Renal pelvis (tissue), 12 donors: ENCODE measurements at places on chromosomes 7 and 10. TPM values are rescaled to one million over a fixed set of nuclear protein-coding genes. Genes with fewer than 3 reads are reported as not detected.

- no peak for DNase-seq
These were observed 35.5 kb downstream of the ICA1 start for GRCh38 chr7:8226501-8226900.

DNA sequence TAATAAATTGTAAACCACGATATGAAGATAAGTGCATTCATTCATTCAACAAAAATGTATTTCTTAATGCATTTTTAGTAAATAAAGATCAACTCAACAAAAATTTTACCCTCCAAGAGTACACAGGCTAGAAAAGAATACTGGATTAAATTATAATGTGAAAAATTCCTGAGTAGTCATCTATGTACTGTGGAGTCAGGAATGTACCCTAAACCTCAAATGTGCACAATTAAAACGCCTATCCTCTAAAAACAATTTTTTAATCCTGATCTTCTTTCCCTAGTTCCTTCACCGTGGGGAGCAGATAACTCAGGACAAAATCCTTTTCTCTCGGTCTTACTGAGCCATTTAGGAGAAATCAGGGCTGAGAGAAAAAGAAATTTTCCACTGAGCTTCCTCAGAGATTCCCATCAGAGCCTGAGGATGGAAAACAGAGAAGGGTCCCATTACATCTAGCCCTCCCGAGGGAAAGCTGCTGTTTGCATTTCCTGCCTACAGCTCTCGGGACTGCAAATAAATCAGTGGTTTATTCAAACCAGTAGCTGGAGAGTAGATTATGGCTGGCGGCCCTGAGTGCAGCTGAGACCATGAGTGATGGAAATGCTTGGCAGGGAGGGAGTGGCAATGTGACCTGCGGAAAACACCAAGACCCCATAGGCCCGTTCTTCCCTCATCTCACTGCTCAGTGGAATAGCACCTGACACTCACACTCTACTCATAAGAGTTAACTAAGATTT lies 7.4 kb downstream of the TAS2R40 start:
- DNase-seq, result peak; percentile 30

DNA sequence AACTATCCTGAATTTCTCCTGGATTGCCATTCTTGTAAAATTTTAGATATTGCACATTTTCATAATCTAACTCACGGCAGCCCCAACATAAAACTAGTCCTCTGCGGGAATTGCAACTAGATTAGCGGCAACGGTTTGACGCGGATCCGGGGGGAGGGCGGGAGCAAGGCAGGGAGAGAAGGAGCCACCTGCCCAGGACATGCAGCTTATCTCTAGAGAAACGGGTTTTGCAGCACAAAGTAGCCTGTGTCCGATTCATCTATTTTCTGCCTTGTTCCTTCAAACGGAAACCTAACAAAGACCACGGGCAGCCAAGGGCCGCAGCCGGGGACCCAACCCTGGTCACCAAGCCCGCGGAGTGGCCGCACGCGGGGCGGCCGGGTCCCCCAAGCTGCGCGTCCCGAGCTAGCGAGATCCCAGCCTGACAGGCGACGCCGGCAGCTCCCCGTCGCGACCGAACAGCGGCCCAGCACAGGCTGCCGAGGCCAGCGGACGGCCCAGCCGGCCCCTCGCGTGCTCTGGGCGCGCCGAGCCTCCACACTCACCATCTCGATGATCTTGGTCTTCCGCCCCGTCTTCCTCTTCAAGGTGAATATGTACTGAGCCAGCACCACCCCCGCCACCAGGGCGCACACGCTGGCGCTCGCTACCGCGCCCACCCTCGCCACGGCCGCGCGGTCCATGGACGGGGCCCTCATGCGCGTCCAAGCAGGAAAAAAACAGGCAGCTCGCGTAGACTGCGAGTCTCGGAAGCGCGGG lies at the start of gene NT5C3A:
TSS of gene NT5C3A (minus strand) at position 754 of the 759 bp plus-strand sequence. CDS start at position 683, 71 bp downstream.
- DNase-seq, result peak; percentile 35

The CUBN gene
- 263 TPM for polyA plus RNA-seq

GRCh38 chr7:47226696-47227095 lies 355.2 kb downstream of the TNS3 start:
- DNase-seq, result no peak

DNA sequence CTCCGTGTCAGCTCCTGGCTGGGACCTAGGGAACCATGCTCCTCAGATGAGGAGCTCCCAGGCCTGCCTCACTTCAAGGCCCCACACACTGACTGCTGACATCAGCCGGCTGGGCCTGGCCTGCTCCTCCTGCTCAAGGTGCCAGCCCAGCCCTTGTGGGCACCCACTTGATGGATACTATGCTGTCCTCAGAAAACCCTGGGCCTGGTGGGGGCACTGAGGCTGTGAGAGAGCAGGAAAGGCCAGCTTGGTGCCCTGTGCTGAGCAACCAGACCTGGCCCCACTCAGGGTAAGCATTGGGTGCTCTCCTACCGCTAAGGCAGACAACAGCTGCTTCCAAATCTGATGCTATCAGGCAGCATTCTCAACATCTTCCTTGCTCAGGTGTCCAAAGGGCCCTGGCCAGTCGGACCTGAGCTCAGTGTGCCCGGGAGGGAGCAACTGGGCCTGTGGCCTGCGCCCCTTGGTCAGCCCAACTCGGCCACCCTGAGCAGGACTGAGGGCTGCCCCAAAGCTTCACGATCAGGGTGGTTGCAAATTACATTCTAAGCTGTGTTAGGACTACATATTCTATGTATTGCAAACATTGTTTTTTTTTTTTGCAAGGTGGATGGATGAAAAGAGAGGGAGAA lies 21.9 kb upstream of the ANTXRL start:
- no peak for DNase-seq

DNA sequence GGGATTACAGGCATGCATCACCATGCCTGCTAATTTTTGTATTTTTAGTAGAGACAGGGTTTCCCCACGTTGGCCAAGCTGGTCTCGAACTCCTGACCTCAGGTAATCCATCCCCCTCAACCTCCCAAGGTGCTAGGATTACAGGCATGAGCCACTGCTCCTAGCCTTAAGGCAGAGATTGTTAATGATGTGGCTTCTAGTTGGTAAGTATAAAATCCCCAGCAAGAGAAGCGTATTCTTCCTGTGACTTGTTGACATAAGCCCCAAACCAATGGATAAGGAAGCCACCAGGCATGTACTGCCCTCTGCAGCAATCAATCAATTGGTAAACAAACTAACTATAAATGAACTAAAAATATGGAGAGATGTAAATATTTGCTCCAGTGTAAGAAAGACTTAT lies 41.2 kb downstream of the REEP3 start:
- no peak for DNase-seq

GRCh38 chr10:122206471-122207065 lies 64.5 kb upstream of the BTBD16 start:
- no peak for DNase-seq

DNA sequence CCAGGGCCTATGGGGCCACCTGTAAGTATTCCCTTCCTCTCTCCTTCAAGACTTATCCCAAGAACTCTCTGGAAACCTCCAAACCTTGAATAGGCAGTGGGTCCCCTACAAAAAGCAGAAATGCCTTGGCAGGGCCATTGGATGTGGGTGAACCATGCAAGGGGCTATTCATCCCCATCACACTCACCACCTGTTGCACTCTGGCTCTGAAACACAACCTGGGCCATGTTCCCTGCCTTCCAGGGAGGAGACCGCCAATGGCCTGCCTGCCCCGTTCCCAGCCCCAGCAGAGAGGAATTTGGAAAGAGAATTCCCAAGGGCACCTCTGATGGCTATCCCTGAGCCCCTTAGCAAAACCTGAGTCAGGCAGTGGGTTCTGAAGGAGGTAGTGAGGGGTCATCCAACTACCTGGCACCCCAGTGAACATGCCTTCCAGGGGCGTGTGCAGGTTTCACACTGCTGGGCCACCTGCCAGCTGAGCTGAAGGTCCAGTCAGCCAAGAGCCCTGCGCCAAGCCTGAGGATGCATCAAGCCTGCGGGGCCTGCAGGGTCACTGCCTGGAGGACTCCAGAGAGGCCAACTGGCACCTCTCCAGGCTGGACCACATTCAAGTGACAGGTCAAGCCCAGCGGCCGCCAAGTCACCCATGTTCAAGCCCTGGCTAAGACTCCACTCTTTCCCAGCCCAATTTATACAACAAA lies 101.3 kb downstream of the COL13A1 start:
- DNase-seq, result no peak

DNA sequence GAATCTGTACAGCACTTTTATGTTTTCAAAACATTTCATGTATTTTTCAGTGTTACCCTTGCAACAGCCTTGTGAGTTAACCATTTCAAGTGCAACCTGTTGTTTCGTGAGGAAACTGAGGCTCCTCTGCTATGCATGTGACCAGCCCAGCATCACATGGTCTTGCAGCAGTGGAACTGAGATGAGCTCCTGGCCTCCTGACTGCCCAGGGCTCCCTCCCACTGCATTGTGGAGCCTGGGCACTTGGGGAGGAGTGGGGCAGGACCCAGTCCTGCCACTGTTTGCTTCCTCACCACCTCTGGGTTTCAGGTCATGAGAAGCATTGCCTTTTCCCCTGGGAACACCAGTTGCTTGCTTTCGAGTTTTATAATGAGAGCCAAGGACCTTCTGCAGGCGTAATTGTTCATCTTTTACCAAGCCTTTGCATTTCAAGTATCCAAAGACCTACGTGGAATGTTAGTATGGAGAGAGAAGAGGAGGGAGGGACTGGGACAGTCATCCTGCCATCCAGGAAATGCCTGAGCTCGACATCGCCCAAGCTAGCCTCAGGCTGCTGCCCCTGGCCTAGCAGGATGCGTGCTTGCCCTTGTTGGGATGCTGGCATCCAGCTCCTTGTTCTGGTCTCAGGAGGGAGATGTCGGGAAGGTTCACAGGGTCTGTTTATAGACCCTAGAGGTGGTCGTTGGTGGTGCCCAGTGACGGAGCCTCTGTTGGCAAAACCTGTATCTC lies 32.3 kb upstream of the BHLHA15 start:
- DNase-seq, result no peak

The EPO gene
- 0.16 TPM for polyA plus RNA-seq
